ENCODE measurements at places on chromosomes 4 and X.

DNA sequence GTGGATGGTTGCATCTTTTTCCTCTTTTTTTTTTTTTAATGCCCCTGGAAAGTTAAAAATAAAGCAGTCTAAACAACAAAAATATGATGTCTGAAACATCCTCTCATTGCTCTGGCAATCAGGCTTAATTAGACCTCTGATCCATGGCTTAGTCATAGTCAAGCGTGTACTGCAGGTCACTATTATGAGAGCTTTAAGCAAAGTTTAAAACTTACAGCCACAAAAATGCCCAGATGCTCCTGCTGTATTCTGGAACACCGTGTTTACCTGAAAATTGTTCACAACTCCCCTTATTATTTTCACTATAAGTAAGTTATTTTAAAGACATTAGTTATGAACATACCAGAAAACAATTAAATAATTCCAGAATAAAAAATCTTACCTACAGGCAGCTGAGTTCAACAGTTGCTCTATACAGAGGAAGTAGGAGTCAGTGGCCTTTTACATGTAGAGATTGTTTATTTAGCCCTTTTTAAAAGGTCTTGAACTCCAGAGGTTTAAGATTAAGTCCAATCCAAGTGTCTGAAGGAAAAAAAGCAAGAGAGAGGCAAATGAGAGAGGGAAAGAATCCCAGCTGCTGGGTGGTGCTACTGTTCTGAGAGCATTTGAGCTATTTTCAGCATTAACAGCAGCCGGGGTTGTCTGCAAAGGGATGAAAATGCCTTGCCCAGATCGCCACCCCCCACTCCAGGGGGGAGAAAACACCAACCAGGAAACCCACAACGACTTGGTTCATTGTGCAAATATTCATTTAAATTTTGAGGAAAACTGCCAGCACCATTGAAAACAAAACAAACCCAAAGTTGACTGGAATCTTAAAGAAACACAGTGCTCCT is 36.9 kb downstream of the SORBS2 start:
- DNase-seq, result no peak
- no peak overlapping the region for H3K27ac ChIP-seq
- H3K4me1 ChIP-seq, result no peaks in the 10 kb centered on the region
- no peaks in the 10 kb centered on the region for H3K27me3 ChIP-seq
- H3K4me3 ChIP-seq, result no peak overlapping the region

DNA sequence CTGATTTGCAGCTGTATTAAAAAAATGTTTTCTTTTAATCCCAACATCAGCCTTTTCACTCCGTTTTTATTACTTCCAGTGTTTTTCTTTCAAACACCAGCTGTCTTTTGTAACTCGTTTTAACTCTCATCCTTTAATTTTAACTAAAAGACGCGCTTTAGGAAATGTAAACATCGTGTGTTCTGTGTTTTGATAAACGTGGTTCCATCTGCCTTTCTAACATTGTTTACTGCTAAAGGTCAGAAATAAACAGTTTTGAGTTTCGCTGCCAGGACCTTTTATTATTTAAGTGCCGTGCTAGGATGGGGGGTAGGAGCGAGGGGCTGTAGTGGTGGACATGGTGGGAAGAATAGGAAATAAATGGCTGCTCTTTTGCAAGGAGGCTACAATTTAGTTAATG is 1.5 kb downstream of the N4BP2 start:
- no peaks in the 10 kb centered on the region for H3K36me3 ChIP-seq
- H3K4me1 ChIP-seq, result peaks cover 36% of the 10 kb centered on the region
- peak overlapping the region; percentile 82 for H3K4me3 ChIP-seq
- H3K27me3 ChIP-seq, result no peaks in the 10 kb centered on the region

DNA sequence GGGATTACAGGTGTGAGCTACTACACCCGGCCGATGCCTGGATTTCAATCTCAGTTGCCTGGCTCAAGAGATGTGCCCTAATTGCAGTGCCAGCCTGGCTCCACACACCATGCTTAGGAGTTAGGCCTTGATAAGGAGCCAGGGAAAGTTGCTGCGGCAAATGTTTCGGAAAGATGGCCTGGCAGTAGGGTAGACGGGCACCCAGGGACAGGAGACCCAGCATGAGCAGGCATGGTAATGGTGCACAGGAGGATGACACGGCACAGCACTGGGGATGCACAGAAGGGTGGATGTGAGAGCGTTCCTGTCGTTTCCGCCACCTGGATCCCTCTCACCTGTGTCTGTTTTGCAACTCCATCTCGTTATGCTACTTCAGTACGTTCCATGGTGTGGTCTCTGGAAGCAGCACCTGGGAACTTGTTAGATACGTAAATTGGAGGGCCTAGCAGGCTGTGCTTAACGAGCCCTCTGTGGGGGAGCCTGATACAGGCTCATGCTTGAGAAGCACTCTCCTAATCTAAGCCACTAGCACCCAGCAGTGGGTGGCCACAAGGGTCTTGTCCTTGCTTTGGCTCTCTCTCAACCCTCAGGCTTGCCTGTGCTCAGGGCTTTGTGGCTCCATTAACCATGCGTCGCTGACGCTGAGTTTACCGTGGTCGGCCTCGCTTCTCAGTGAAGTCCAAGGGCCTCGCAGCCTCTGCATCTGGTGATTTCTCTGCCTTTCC is 20.3 kb downstream of the RNF4 start:
- no peaks in the 10 kb centered on the region for H3K27me3 ChIP-seq
- H3K36me3 ChIP-seq, result peaks cover 45% of the 10 kb centered on the region
- H3K27ac ChIP-seq, result no peak overlapping the region
- no peak for DNase-seq
- H3K4me3 ChIP-seq, result no peak overlapping the region

GRCh38 chr4:130485371-130485770 is 1389.4 kb downstream of the C4orf33 start:
- no peaks in the 10 kb centered on the region for H3K36me3 ChIP-seq
- H3K27ac ChIP-seq, result no peak overlapping the region
- no peak overlapping the region for H3K4me3 ChIP-seq
- H3K27me3 ChIP-seq, result no peaks in the 10 kb centered on the region
- DNase-seq, result no peak
- no peaks in the 10 kb centered on the region for H3K4me1 ChIP-seq

- no peak overlapping the region for H3K4me3 ChIP-seq
- DNase-seq, result no peak
- no peaks in the 10 kb centered on the region for H3K27me3 ChIP-seq
- H3K36me3 ChIP-seq, result no peaks in the 10 kb centered on the region
- no peak overlapping the region for H3K27ac ChIP-seq
- no peaks in the 10 kb centered on the region for H3K4me1 ChIP-seq
Measured at GRCh38 chr4:84403656-84404055, 95.4 kb downstream of the NKX6-1 start.
